Stimulated activated naive B cell treated with anti-CD40 and anti-IgM and Interleukin-4, amounts not matched to agents 10 μg/mL and 1 μg/mL and 100 μg/mL, for 72 hours (primary cell): ENCODE measurements at places on chromosomes 3 and 15.

DNA sequence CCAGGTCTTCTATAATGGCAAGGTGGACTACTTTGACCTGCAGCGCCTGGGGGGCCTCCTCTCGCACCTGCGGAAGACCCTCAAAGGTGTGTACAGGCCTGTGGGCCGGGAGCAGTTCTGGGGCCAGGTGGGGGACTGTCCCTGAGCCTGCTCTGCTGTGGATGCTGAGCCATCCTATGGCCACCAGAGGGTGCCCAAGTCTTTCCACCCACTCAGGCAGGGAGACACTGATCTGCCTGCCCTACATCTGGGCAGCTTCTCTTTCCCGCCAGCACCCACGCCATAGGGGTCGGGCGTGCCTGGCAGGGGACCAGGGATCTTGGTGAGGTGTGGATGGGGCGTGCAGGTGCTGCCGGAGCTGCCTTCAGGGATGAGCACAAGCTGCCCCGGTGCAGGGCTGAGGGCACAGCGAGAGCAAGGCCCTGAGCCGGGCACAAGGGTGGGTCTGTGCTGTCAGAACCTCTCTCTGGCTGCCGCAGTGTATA is 14.1 kb downstream of the RNF123 start:
- peak; percentile 63 for DNase-seq

DNA sequence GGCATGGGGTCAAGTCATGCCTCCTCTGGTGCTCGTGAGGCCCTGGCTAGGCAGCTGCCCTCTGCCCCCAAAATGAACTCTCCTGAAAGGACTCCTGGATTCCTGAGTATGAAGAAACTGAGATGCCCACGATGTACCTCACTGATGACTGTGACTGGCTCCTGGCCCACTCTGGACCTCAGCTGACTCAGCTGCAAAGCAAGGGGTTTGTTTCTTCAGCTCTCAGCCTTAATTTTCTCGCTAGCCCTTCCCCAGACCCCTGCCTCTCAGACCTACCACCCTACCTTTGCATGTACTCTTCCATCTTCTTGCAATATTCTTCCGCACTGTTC is 5.2 kb upstream of the GNAI2 start:
- no peak for DNase-seq

DNA sequence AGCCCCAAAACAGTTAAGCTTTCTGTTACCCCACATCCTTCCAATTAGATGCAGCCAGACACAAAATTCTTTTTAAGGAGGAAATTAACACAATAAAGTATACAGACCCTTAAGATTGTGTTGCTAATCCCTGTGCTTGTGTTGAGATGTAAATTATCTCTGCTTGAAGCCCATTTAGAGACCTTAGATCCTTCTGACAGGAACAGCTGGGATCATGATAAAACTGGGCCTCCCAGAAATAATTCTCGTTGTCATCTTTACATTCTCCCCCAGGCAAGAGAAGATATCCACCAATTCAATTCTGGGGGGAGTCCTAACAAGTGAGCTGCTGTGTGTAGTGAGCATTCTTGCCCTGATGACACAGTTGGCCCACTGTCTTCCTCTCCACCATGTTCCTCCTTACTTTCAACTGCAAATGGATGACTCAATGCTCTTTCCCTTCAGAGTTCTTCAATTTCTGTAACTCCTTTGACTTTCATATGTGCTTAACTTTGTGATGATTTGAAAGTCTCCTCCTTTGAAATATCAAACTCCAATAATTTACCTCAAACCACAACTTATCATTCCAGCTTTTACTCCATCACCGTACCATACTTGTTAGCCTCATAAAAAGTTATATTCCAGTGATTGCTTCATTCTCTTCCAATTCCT is 186.6 kb downstream of the RAP2B start:
- DNase-seq = no peak

DNA sequence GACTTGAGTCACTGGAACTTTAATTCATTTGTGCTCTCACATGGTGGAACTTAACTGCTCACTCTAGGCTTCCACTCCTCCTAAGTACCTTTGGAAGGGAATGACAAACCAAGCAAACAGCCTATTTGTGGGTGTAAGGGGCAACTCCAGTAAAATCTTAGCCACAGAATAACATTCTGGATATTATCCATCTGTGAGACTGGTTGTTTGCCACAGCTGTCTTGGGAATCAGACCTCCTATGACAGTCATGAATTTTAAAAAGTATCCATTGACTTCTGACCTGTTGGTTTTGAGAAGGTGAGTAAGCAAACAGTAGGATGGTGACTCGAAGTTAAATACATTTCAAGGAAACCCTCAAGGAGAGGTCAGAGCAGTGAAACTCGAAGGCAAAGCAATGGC is 147.3 kb upstream of the CDIN1 start:
- DNase-seq = no peak

- no peak for DNase-seq
Measured at GRCh38 chr3:9480265-9480664, 73.4 kb downstream of the LHFPL4 start.

DNA sequence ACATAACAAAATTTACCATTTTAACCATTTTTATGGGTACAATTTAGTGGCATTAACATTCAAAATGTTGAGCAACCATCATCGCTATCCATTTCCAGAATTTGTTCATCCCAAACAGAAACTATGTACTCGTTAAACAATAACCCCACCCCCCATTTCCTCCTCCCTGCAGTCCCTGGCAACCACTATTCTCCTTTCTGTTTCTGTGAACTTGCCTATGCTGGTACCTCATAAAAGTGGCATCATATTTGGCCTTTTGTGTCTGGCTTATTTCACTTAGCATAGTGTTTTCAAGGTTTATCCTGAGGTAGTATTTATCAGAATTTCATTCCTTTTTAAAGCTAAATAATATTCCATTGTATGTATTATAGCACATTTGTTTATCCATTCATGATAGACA is 32.4 kb downstream of the C3orf80 start:
- DNase-seq = no peak

DNA sequence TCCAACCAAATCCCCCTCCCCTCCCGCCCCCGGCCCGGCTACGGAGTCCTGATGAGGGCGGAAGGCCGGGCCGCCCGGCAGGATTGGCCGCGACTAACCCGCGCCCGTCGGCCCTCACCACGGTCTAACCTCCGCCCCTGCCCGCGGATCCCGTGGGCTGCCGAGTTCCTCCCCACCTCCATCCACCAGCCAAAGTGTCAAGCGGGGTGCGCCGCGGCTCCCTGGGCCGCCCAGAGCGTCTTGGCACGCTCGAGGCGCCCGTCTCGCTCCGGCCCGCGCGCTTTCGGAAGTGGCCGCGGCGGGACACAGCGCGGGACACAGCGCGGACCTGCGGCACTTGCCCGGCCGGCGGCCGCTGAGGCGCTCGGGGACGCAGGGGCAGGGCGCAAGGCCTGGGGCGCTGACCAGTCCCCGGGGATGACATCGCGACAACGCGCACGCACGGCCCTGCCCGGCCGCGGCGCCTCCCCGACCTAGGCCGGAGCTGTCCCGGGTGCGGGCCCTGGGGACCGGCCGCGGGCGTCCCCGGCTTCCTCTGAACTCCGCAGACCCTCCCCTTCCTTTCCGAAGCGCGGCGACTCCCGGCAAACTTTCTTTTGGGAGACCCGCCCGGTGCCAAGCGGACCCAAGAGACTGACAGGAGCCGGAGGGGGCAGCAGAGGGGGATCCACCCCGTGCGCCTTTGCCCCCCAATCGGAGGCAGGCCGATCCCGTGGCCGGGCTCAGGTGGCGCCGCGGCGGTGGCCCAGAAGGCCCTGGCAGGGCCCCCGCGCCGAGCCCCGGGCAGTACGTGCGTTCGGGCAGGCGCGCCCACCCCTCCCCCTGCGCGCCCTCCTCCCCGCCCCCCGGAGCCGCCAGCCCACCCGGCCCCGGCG is 112.8 kb upstream of the ICE2 start:
- DNase-seq = peak; percentile 5

DNA sequence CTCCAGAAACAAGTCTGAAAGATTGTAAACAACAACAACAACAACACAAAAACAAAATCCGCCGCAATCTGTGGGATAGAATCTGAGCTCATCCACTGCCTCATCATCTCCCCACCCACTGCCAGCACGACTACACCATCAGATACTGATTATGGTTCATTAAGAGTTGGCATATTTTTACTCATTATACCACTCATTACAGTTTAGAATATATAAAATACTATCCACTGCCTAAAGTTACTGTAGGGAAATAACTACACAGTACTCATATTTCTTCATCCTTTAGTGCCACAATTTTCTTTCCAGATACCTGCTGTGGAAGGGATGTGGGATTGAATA is 152.5 kb upstream of the PEX5L start:
- DNase-seq = no peak

DNA sequence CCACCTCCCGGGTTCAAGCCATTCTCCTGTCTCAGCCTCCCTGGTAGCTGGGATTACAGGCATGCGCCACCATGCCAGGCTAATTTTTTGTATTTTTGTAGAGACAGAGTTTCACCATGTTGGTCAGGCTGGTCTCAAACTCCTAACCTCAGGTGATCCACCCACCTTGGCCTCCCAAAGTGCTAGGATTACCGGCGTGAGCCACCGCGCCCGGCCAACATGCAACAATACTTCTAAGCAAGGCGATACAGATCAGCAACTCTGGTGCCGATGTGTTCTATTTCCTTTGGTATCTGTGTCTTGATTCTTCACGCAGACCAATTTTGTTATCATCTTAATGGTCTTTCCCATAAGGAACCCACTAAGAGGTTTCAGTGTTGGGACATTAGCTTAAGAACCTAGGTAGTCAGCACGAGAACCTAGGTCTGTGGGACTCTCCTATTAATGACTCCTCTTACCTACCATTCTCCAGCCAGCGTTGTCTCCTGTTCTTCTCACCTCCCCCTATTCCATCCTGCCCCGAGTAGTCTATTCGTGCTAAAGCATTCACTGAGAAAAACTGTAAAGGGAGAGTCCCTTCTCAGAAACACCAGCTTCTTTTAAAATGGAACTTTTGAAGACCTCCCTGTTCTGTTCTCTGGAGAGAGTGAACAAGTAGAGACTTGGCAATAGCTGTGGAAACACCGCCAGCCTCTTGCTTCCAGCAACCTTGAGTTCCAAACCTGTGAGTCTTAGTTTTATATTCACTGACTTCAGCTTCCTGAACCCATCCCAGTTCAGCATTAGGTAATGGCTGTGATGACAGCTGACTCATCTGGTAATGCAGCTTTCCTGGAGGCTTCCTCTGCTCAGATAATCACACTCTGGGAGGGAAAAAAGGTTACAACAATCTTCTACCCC is 61.2 kb downstream of the TSC22D2 start:
- no peak for DNase-seq

DNA sequence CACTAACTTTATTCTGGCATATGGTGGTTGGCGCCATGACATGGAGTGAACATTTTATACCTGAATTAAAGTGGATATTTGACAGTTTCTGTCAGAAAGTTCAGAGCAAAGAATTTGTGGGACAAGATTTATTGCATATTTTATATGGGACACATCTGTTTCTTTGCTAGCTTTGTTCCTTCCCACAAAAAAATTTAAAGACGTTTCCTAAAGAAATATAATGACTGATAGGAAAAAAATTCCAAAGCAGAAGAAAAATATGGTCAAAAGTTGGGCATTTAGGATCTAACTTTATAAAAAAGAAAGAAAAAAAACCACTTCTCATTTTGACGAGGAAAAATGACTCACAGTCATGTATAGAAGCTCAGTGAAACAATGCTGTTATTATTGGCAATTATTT is 101.6 kb downstream of the GREM1 start:
- DNase-seq = no peak

DNA sequence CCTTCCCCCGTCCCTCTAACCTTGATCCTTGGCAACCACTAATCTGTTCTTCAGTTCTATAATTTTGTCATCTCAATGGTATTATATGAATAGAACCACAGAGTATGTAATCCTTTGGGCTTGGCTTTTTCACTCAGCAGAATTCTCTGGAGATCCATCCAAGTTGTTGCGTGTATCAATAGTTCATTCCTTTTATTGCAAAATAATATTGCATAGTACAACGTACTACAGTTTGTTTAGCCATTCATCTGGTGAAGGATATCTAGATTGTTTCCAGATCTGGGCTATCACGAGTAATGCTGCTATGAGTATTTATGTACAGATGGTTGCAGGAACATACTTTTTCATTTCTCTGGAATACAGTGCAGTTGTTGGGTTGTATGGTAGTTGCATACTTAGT is 76.2 kb downstream of the PLXNA1 start:
- DNase-seq = no peak

- DNase-seq = no peak
Measured at GRCh38 chr3:40057077-40057476, 247.7 kb downstream of the MYRIP start.

- DNase-seq = no peak
Measured at GRCh38 chr3:25687742-25688141, 23.0 kb upstream of the TOP2B start.

DNA sequence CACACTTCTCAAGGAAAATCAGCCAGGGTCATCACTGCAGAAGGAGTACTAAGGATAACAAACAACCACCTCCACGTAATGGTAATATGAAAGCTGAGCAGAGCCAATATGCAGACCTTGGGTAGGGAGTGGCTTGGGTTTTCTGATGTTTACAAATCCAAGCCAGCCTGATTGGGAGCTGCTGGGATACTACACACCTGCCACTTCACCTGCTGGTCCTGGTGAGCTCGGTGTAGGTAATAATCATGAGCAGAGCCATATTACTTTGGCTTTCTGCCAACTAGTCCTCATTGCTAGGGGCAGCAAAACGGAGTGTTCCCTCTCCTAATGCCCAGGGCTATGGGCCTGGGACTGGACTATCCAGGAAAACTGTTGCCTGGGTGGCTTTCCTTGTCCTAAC is 433.5 kb upstream of the PPP2R3A start:
- no peak for DNase-seq

DNA sequence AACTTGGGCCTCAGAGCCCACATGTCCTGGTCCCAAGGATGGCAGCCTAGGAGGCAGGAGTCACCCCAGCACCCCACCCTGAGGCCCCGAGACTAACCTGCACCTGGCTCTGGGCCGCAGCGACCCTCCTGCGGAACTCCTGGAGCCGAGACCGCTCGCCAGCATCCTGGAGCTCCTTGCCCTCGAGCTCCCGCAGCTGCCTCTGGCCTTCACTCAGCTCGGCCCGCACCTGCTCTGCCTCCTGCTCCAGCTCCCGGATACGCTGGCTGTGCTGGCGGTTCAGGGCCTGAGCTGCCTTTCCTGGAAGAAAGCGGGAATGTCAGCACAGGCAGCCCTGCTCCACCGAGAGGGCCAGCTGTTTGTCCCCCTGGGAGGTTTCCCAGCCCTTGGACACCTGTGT is 13.2 kb downstream of the KIF7 start:
- DNase-seq = no peak

DNA sequence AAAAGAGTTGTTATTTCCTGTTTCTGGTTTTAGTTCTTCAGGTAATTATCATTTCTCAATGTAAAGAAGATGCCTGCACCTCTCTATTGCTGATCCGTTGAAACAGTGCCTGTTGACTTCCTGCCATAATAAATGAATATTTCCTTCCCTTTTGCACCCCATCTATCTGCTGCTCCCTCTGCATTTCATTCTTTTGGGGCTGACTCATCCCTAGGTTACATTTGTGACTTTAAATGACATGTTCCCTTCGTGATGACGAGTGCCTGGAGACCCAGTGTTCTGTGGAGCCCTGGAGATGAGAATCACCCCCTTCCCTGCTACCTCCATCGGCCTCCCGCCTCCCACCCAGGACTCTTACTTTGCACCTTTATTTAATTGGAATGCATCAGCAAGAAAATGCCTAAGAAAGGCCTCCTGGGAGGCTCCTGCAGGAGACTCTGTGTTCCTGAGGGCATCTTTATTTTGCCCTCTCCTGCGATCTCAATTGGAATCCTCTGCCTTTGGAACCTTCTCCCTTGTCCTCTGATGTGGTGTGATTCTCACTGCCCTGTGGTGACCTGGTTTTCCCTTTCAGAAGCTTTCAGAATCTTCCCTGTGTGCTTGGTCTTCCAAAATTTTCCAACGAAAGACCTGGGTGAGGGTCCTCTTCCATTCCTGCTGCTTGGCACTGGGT is 13.7 kb downstream of the LRRK1 start:
- no peak for DNase-seq

- DNase-seq = no peak
Measured at GRCh38 chr3:140552898-140553297, 125.0 kb upstream of the TRIM42 start.
